ENCODE measurements at places on chromosomes 11 and 22. TPM values are rescaled to one million over a fixed set of nuclear protein-coding genes. Genes with fewer than 3 reads are reported as not detected.
A peak's percentile ranks its signal among the peaks of the same experiment; 100 is the strongest.

DNA sequence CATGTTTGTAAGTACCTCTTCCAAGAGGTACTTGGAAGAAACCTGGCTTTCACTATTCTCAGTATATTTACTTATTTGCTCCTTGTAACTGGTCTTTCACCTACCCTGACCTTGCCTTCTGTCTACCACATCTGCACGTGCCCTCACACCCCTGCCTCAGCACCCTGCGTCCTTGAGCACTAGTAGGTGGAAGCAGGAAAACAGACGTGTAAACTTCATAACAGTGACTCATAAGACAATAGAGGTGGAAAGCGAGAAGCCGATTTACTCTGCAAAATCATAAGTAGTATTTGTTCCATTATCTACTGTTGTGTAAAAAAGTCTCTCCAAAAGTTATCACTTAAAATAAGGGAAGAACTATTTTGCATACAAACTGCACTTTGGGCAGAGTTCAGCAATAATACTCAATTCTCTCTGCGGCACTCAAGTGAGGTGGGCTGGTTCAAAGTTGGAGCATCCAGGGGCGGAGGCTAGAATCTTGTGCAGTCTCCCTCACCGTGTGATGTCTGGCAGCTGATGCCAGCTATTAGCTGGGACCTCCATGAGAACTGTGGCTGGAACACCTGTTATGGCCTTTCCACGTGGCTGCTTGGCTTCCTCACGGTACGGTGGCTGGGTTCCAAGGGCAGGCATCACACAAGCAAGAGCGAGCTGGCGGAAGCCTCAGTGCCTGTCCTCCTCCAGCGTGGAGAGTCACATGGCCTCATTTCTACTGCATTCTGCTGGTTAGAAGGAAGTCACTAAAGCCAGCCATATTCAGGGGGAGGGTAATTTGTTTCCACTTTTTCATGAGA is 30.4 kb downstream of the PACS1 start:
- DNase-seq = peak; percentile 19

DNA sequence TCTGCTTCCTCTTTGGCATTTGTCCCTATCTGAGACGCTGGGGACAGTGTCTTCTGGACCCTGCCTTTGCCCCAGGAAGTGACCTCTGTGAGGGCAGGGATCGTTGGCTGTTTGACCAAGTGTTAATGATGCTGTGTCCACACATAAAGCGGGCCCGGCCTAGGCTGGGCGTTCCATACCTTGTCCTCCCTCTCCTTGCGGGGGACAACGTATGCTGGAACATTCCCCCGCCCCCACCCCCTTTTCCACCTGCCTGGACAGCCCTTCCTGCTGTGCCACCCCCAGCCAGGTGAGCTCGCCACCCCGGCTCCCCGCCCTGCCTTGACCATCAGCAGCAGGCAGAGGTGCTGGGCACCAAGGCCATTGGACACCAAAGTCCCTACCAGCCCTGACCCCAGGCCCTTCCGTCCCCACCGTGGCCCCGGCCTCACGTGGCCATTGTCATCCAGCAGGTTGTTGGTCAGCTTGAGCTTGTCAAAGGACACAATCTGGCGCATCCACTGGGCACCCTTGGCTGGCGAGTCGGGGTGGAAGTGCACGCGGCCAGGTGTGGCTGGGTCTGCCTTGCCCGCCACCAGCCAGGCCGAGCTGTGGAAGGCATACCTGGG is 4.1 kb upstream of the NUDT8 start:
- DNase-seq = no peak

GRCh38 chr22:46069521-46070214 is 80.7 kb upstream of the PPARA start:
- DNase-seq = peak; percentile 86

GRCh38 chr11:134226806-134227325 is 2.4 kb downstream of the VPS26B start:
- DNase-seq = no peak

DNA sequence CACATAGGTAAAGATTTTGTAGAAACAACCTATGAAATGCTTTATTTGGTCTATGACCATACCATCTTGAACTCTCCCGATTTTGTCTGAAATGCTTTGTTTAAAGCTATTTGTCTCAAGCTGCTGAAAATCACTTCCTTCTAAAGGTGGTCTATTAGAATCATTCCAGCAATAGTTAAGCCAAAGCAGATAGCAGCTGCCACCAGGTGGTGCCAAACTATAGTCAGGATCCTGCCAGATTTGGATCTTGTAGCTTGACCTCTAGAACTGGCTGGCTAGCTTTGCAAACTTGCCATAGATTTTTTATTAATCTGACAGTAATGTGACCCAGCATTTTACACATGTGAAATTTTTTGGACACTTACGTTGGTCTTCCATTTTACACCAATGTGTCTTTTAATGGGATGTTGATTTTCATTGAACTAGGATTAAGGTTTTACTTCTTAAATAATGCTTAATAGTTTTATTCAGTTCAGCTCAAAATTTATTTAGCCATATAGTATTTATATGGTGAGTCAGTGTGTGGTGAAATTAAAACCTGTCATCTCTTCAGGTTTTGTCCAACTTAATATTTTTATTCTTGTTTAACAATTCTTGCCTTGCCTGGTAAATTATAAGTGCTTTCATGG is 19.7 kb downstream of the CTR9 start:
- peak; percentile 59 for DNase-seq

- no peak for DNase-seq
Measured at GRCh38 chr11:117863383-117863782, 13.1 kb downstream of the FXYD6 start.

DNA sequence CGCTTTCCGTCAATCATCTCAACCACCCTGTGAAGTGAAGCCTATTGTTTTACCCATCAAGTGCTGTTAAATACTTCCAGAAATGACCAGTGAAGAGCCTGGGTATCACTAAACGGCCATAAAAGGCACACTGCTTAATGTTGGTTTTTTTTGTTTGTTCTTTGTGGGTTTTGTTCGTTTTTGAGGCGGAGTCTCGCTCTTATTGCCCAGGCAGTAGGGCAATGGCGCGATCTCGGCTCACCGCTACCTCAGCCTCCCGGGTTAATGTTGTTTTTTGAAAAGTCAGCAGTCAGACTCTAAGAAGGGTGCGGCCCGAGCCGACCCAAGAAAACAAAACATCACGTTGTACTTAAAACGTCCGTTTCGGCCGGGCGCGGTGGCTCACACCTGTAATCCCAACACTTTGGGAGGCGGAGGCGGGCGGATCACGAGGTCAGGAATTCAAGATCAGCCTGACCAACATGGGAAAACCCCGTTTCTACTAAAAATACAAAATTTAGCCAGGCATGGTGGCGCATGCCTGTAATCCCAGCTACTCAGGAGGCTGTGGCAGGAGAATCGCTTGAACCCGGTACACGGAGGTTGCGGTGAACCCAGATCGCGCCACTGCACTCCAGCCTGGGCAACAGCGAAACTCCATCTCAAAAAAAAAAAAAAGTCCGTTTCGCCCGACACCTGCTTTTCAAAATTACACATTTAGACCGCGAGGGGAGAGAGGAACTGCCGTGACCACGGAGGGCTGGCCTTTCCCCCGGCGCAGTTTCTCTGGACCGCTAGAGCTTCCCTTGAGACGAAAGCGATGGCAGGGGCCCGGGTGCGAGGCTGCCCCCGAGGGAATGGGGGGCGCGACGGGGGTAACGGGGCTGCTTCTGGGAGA is 714 bp downstream of the CD59 start:
- DNase-seq = peak; percentile 28

DNA sequence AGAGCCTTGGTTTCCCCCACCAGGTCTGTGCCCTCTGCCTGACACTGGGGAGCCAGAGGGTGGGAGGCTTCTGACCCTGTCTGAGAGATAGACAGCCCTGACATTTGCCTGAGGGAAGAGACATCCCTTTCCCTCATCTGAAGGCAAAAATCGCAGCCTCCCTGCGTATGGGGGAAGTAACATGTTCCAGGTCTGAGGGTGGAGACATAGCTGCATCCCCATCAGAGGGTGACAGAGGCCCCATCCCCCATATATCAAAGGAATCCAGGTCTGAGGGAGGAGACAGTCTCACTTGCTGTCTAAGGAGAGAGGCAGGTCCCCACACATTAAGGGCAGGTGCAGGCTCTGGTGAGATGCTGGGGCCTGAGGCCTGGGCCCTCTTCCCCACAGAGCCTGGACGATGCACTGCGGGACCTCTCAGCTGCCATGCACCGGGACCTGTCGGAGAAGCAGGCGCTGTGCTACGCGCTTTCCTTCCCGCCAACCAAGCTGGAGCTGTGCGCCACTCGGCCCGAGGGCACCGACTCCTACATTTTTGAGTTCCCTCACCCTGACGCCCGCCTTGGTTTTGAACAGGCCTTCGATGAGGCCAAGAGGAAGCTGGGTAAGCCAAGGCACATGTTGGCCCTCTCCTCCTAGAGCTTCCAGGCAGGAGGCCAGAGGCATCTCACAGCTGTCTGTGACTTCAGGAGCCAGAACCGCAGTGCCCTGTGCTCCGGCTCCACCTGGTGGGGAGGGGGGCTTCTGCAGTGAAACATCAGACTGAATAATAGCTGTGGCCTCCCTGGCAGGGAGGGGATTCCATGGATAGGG is 16.1 kb upstream of the RELT start:
- DNase-seq = no peak

- DNase-seq = no peak
Measured at GRCh38 chr11:35810045-35810645, 133.7 kb upstream of the LDLRAD3 start.

GRCh38 chr22:19645905-19646304 is 68.4 kb upstream of the SEPTIN5 start:
- no peak for DNase-seq

GRCh38 chr11:131868629-131869507 is 498.5 kb downstream of the NTM start:
- no peak for DNase-seq

- DNase-seq = no peak
Measured at GRCh38 chr11:116927163-116927974, 89.9 kb upstream of the APOA1 start.

GRCh38 chr22:32800994-32801536 is 440 bp upstream of the TIMP3 start:
- no peak for DNase-seq

GRCh38 chr11:43567396-43567975 is 113.1 kb upstream of the HSD17B12 start:
- peak; percentile 71 for DNase-seq

DNA sequence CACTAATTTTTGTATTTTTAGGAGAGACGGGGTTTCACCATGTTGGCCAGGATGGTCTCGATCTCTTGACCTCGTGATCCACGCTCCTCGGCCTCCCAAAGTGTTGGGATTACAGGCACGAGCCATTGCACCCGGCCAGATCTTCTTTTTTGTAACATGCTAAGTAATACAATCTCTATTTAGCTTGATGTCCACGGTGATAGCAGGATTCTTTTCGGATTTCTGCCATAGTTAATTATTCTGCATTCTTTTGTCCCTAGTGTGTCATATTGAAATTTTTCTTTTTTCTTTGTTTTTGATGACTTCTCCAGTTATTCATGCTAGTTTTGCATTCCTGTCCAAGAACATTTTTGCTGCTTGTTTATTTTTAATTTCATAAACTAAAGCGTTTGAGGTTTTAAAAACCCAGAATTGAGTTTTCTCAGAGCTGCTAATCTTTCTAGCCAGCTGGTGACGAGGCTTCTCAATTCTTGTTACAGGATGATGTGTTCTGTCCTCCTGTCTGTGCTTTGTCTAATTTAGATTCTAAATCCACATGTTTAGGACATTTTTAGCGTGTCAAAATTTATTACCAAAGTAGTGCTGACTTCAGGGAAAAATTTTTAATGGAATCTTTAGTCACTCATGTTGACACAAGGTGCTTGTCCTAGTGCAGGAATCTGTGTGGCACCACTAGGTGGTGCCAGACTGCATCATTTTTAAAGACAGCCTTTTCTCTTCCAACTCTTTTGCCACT is 21.8 kb downstream of the NF2 start:
- peak; percentile 79 for DNase-seq

DNA sequence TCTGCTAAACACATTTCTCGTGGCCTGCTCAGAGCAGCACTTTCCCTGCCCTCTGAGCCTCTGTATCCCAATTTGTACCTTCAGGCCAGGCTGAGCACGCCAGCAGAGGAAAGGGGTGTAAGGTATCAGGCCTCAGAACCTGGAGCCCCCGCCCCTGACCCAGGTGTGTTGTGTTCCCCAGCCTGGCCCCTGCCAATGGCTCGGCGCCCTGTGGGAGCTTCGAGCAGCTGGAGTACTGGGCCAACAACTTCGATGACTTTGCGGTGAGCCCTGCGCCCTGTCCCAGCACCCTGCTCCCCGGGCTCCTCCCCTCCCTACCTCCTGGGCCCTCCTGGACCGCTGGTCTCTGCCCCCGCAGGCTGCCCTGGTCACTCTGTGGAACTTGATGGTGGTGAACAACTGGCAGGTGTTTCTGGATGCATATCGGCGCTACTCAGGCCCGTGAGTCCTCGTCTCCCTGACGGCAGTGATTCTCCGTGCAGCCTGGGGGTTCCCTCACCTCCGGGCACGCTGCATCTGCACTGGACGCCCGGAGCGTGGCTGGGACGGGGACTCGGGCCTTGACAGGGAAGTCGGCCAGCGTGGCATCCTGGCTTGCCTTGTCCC is 36.9 kb downstream of the TPCN2 start:
- no peak for DNase-seq

DNA sequence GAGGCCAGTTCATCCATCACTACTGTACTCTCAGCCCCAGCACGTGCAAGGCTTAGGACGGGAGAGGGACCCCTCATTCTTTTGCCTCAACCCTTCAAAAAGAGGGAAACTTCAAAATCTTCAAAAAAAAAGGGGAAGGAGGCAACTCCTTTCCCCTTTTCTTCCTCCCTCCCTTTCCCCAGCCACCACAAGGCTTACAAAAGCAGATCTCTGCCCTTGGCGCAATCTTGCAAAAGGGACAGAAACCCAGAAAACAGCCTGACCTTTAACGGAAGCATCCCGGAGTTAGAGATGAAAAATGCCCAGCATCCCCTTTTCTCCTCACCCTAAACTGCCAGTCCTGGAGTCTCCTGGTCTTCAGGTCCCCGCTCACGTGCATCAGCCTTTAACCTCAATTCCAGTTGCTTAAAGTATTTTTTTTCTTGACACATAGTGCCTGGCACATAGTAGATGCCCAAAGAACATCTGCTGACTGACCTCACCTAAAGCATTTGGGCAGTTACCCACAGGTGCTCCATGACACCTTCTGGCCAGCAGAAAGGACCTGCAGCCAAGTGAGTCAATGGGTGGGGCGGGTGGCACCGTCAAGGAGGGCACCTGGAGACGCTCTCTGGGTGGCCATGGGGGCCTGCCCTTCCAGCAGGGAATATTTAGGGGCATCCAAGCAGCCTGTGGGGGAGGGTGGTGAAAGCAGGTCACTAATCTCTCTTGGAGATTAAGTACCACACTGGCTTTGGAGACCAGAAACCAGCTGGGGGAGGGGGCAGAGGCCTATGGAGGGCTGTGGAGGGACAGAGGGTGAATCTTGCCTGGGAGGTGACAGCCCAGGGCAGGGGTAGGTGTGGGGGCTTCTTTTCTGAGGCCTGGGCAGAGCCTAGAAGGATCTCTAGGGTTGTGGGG is 16.3 kb downstream of the NECTIN1 start:
- DNase-seq = no peak

Gene KRTAP5-7
- total RNA-seq = not detected

Gene SCN3B
- 0.05 TPM for total RNA-seq

Gene PLAAT5
- not detected for total RNA-seq

Gene CHST1
- 0.14 TPM for total RNA-seq

Gene CRYBB3
- not detected for total RNA-seq

Gene MS4A6E
- total RNA-seq = not detected

Gene EXPH5
- 2.3 TPM for total RNA-seq

Gene DNAJC24
- 16.1 TPM for total RNA-seq

All from A172 (cell line).